ENCODE measurements at places on chromosomes 6 and 20. TPM values are rescaled to one million over a fixed set of nuclear protein-coding genes. Genes with fewer than 3 reads are reported as not detected.

HLA-DMB gene
- 0.11 TPM for total RNA-seq

CCM2L gene
- 0.11 TPM for total RNA-seq

MATN4 gene
- 0.19 TPM for total RNA-seq

GRCh38 chr6:31299511-31299910 lies 27.6 kb upstream of the HLA-C start:
- no peak for DNase-seq

DNA sequence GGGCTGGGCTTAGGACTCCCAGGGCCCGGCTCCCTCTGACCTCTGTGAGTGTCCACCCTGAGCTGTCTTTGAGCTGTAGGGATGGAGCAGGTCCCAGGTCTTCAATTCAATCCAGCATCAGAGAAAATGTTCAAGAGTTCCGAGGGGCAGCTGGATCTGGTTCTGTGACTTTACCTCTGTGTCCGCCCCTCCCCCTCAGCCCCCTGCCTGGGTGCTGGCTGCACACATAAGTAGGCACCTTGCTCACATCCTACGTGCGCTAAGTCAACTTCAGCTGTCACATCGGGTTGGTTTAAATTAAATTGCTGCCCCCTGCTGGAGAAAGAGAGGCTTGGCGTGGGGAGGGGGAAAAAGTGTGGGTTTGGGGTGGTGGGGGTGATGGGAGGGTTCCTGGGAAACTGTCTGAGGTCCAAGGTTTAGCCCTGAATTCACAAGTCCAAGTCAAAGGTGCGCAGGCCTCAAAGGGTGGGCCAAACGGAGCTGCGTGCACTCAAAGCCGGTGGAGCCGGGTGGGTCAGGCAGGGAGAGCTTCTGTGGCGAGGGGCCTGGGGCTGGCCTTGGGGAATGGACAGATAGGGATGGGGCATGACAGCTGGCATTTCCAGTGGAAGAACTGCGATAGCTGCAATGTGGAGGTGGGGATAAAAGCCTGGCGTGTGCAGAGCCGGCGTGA lies 3.0 kb downstream of the WFDC5 start:
- no peak for DNase-seq

DNA sequence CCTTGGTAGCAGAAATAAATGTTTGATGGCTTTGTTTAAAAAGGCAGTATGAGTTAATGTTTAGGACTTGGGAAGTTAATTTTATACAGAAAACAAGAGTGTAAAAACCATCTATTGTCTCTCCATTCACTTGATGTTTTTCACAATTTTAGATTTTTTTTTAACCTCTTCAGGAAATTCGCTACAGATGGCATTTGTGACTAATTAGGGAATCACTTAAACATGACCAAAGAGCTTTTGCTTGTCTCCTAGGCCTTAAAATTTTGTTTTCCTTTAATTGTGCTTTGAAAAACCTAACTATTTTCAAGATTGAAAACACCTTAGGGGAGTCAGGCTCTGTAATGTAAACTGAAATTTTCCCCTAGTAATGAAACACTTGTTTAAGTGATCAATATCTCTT lies 17.3 kb downstream of the TULP4 start:
- DNase-seq, result no peak

DNA sequence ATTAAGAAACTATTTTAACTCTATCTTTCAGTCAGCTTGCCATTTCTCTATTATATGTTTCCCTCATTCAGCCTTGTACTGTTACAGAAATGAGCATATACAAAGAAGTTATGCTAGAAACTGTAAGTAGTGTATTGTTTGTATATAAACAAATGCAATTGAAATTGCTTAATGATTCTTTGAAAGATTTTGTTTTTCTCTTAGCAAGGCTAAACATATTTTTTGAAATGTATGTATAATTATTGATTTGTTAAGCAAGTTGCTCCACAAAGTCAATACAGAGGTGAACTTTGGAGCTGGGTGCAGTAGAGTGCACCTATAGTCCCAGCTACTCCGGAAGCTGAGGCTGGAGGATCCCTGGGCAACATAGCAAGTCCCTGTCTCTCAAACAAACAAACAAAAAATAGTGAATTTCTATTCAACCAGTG lies 253.6 kb downstream of the RNGTT start:
- DNase-seq, result no peak

GRCh38 chr6:13281686-13282085 lies 46.7 kb downstream of the TBC1D7 start:
- no peak for DNase-seq

GRCh38 chr6:28353981-28354676 lies 4.4 kb downstream of the ZKSCAN3 start:
- peak; percentile 83 for DNase-seq

GRCh38 chr20:31484001-31484400 lies 8.9 kb downstream of the REM1 start:
- no peak for DNase-seq

- no peak for DNase-seq
Observed at GRCh38 chr6:132392792-132393191, 8.5 kb downstream of the MOXD1 start.

DNA sequence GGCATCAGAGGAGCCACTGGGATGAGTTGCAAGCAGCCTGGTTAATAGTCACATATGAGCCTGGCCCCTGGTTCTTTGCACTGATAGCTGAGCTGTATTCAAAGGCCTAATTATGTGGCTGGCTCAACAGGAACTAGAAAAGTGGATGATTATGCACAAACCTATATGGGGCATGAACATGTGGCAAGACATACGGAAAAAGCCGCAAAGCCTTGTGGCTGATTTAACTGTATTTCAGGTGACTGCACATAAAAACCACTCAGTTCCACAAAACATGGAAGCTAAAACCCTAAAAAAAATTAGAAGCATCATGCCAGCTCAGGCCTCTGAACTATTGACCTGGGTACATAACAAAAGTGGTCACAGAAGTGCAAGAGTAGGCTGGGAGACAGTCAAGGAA lies 13.0 kb upstream of the MUC22 start:
- no peak for DNase-seq
